ENCODE measurements at places on chromosomes 1 and 21.
A peak's percentile ranks its signal among the peaks of the same experiment; 100 is the strongest.

DNA sequence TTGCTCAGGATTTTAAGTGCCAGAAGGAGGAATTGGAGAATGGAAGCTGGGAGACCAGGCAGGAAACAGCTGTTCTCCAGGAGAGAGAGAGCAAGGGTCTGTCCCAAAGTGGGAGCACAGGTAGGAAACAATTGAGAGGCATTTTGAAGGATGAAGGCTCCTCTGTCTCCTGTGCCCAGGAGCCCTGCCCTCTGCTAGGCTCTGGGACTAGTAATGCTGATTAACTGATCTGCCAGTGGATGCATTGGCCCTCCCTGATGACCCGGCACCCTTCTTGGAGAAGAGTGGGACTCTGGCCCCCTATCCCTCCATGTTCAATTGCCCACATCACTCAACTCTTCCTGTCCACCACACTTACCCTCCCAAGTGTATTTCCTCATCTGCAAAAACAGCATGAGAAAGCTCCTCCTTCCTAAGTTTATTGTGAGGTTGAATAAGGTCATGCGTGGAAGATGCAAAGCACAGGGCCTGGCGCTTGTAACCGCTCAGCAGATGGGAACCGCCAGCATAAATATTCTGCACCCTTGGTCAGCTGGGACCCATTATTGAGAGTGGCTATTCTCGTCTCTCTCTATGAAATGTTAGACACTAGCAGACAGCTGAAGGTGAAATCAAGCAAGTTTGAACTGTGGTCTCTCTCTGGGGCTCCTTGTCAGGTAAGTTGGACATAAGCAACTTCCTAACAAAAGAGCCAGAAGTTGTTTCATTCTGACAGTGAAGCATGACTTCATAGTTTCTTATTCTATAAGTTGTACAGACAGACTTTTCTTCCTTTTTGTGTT lies 63.0 kb upstream of the ANGPTL1 start:
- DNase-seq, result no peak

DNA sequence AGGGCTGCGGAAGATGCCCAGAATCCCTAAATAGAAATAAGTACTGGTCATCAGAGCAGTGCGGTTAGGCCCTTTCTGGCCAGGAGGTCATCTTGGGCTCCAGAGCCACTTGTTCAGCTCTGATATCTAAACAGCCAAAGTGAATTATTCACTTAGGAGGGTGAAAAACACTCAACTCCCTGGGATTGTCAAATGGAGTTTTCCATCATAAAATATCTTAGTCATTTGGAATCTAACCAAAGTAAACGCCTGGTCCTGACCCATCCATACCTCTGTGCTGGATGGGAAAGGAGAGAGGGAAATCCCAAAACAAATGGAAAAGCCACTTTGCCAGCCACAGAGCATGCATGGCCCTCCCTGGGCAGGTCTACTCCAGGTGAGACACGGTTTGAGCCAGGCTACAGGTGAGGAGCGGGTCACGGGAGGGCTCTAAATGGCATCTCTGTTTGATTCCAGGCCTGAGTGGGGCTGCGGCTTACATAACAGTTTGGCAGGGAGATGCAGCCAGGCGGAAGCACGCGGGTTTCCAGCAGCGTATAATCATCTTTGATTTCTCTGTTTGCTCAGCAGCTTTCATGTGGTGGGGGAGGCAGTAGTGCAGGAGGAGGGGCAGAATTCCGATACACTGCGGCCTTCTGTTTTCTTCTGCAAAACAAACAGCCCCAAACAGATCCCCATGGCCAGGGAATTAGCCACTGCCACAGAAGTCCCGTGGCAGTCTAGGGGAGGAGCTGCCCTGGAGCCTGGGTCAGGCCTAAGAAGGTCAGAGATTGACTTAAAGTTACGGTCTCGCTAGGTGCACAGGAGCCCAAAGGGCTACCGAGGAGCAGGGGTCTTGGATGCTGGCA lies 59.1 kb upstream of the ZNF648 start:
- DNase-seq, result peak; percentile 66

DNA sequence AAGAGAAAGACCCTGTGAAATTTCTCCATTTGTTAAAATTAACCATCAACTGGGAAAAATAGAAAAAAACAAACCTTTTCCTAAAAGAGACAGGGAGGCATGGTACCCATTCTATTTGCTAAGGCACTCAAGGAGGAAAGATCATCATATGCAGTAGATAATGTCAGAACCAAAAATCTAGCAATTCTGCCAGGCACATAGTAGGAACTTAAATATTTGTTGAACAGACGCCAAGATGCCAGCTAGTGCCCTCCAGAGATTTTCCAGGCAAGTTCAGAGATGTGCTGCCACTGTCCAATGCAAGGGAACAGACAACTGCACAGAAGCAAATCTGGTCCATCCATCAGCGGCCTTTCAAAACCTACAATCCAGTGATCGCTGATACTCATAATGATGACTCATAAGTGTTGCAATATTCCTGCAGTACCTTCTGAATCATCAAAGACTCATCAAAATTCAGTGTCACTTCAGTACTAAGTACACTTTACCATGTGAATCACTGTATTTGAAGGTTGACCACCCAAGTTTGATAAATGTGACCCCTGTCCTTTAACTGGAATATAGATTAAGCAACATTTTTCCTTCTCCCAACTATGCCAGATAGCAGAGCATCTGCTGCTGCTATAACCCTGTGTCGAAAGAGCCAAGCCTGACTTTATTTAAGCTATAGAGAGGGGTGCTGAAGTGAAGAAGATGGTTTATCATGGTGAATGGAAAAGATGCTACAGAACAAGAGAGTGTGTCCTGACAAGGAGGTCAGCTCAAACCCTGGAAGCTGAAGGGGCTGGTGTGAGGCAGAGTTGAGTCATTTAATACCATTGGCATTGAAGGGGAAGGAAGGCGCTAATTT lies 99.1 kb downstream of the MT1HL1 start:
- peak; percentile 83 for DNase-seq

- no peak for DNase-seq
Observed at GRCh38 chr1:235749755-235750300, 100.2 kb upstream of the GNG4 start.

DNA sequence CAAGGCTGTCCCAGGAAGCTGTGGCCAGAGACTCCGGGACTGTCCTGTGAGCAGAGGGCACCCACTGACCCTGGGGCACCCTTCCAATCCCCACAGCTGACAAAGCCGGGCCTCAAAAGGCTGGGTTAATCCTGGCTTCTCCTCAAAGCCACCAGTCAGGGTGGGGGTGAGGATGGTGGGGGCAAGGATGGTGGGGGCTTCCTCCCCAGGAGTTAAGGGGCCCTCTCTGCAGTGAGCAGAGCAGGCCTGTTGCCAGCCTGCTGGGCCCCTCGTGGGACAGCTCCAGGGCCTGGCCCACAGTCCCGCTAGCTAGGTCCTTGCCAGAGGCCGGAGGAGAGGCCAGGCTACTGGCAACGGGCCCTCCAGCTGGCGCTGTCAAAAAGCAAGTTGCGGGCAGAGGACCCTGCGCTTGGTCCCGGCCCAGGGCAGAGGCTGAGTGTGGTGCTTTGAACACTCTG lies 37.9 kb upstream of the CCDC27 start:
- no peak for DNase-seq

DNA sequence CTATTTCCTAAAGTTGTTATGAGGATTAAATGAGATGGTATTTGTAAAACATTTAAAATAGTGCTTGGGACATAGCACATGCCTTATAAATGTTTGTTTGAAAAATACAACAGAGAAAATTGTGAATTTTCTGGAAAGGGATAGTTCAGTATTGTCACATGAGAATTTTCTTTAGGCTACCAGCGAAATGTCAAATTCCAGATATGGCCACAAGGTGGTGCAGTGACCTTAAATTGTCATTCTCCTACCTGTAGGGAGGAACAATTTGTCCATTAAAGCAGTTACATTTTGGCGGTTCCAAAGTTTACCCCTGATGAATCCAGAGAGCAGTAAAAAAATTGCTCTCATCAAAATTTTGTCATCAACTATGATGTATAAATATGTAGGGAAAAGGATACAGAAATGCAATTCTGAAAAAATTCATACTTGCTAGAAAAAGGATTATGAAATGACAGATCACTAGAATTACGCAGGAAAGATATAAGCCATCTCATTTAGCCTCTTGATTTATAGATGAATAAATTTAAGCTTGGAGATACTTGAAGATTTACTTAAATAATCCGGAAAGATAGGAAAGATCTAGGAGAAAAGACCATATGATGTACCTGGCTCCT lies 50.2 kb upstream of the TSHB start:
- peak; percentile 60 for DNase-seq

- DNase-seq, result no peak
Observed at GRCh38 chr1:64851664-64852063, 106.8 kb downstream of the RAVER2 start.

DNA sequence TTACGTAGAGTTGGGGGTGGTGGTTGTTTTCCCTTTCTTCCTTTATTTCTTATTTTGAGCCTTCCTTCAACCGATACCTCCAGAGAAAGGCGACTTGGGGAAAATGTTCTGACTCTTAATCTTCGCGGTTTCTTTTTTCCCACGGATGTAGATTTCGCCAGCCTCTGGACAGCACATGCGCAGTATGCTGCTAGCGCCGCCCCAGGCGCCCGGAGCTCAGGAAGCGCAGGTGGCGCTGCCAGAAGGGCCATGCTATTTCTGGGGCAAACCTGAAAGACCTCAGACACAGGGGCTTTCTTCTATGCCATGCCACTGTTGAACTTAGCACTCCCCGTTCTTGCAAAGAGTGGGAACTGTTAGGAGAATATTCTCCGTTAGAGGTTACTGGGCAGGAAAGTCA lies 392.1 kb downstream of the KIF26B start:
- DNase-seq, result no peak

- DNase-seq, result no peak
Observed at GRCh38 chr1:241343956-241344355, 13.0 kb downstream of the RGS7 start.

- DNase-seq, result no peak
Observed at GRCh38 chr1:159974350-159974965, 20.4 kb upstream of the SLAMF9 start.

DNA sequence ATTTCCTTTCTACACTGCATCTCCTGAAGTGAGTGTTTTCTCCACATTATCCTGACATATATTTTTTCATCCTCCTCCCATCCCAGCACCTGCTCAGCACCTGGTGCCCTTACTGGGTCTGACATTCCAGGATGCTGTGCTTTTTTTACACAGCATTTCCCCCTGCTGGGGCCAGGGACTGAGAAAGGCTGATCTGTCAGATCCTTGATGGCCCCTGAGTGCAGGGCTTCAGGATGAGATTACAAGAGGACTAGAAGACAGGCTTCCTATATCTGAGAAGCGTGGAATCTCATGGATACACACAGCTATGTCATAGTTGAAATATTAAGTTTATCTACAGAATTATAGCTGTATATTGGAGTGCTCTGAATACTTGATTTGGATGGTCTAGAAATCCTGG lies 24.4 kb downstream of the RCAN1 start:
- DNase-seq, result no peak

GRCh38 chr1:171610385-171610784 lies 11.7 kb upstream of the MYOCOS start:
- DNase-seq, result peak; percentile 26

DNA sequence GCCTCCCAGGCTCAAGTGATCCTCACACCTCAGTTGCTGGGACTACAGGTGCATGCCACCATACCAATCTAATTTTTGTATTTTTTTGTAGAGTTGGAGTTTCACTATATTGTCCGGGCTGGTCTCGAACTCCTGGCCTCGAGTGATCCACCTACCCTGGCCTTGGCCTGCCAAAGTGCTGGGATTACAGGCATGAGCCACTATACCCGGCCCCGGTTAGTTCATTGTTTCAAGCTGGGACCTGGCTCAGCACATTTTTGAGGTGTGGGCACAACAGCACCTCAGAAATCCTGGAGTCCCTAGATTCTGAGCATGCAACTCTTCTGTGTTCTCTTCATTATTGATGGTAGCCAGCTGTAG lies 21.3 kb downstream of the SH2D2A start:
- DNase-seq, result no peak

- DNase-seq, result peak; percentile 96
Observed at GRCh38 chr1:234533034-234533891, 54.3 kb upstream of the TARBP1 start.

- DNase-seq, result no peak
Observed at GRCh38 chr1:200929530-200930278, 35.0 kb downstream of the INAVA start.

DNA sequence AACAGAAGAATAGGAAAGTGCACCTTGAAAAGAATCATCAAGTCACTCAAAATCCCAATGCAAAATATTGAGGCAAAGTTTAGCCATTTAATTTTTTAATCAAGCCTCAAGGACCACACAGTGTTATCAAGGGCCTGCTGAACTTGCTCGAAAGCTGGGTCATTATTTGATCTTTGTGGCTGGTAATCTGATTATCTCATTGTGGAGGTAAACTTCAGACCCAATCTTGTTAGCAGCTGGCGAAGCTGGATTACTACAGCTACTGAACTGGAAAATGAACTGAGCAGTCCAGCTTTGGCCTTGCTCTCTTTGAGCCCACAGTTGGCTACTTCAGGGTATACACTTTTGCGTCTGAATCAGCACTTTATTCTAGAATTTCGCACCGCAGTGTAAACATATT lies 94.4 kb downstream of the BARHL2 start:
- no peak for DNase-seq

GRCh38 chr21:42384156-42384945 lies 11.5 kb downstream of the TMPRSS3 start:
- DNase-seq, result no peak

DNA sequence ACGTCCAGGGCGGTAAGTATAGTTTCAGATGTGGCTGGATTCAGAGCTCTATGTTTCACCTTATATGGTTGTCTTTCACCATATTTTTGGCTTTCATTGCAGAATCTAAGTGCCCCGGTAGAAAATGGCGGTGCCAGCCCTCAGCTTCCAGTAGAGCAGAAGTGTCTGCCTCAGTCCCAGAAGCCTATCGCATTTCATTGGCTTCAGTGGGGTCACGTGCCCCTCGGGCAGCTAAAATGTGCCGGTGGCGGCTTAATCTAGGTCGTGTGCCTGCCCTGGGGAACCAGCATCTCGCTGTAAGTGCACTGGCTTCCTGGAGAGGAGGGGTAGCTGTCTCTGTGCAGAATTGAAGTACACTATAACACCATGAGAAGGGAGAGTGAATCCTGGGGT lies 107.4 kb upstream of the MAGI3 start:
- no peak for DNase-seq

GRCh38 chr1:232876506-232877364 lies 71.5 kb downstream of the MAP10 start:
- DNase-seq, result no peak

GRCh38 chr21:38729754-38730379 lies 75.9 kb upstream of the ETS2 start:
- DNase-seq, result peak; percentile 59

DNA sequence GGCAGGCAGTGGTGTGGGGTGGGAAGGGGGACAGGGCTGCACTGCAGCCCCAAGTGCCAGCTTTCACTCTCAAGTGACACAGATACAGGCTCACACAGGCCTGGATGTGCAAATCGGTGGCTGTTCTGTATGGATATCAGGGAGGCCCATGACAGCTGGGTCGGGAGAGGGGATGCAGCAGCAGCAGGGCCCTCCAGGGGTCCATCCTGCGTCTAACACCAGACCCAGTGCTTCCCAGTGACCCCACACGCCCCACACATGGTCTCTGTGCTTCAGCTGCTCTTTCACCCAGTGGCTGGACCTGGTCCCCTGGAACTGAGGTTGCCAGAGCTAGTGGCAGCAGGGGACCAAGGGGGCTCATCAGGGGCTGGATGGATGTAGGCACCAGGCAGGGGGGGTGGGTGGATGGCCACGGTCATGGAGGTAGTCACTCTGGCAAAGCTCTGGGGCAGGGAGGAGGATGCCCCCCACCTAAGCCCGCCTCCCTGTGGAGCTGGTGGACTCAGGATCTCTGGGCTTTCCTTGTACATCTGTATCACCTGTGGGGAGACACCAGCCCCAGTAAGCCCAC lies 13.9 kb downstream of the BTBD19 start:
- DNase-seq, result no peak
